ENCODE measurements at places on chromosomes 1 and 21.

GRCh38 chr1:2313651-2314261 is 77.6 kb downstream of the MORN1 start:
- DNase-seq, result no peak

- DNase-seq, result no peak
Observed at GRCh38 chr1:158930504-158930903, 848 bp upstream of the PYHIN1 start.

GRCh38 chr21:41926807-41927171 is 27.0 kb downstream of the C2CD2 start:
- no peak for DNase-seq

DNA sequence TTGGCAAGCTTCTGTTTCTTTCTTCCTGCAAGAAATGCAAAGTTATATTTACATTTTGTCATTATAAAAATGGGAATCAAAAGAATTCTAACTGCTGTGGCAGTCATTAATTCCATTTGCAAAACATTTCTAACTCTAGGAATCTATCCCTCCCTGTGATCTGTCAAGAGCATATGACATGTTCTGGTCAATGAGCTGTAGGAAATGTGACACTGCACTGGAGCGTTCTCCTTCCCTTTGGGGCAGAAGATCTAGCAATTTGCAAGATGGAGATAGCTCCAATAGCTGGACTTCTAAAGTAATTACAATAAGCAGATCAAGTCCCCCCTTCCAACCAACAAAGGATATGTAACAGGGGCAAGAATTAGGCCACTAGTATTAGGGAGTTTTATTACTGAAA is 6.3 kb downstream of the TOMM20 start:
- no peak for DNase-seq

DNA sequence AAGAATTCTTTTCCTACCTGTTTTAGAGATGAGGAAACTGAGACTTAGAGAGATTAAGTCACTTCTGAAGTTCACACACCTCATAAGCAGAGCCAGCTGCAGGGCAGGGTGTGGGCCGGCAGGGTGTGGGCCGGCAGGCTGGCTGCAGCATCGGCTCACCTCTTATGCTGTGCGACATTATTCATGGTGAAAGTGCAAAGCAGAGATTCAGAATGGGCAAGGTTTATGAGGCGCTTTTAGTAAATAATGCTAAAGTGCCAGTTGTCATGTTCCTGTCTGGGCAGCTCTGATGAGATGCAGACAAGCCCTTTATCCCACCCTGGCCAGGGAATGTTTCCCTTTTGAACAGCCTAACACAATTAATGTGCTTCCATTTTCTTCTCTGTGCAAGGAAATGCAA is 14.6 kb downstream of the MAB21L3 start:
- DNase-seq, result no peak
